ENCODE measurements at places on chromosomes 16 and 17. TPM values are rescaled to one million over a fixed set of nuclear protein-coding genes. Genes with fewer than 3 reads are reported as not detected.

DNA sequence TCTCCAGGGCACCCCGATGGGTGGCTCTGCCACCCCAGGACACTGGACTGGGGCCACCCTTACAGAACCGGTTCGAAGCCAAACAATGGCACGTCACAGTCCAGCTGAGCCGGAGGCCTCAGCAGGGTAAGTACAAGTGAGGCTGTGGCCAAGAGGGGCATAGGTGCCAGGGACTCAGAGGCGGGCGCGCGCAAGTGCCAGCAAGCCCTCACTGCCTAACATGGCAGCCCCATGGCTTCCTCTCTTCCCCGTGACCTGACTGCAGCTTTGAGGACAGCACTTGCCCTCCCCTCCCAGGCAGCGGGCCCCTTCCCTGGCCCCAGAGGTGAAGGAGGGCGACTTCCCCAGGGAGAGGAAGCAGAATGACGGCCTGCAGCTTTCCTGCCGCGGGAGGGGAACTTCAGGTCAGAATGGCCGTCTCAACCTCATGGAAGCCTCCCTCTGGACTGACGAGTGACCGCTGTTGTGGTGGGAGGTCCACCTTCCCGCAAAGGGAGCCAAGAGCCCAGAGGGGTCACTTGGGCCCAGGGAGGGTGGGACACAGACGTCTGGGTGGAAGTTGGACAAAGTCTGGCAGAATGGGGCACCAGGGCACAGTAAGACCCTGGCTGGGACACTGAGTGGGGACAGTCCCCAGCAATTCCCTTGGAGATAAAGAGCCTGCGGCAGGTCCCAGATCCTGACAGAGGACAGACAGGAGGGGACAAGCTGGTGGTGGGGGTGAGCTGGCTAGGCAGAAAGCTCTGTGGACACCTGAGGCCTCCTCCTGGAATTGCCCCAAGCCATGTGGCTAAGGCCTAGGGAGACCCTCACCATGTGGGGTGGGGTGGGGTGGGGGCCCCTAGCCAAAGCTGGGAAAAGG is 52.1 kb upstream of the TOB1 start:
- DNase-seq = no peak

DNA sequence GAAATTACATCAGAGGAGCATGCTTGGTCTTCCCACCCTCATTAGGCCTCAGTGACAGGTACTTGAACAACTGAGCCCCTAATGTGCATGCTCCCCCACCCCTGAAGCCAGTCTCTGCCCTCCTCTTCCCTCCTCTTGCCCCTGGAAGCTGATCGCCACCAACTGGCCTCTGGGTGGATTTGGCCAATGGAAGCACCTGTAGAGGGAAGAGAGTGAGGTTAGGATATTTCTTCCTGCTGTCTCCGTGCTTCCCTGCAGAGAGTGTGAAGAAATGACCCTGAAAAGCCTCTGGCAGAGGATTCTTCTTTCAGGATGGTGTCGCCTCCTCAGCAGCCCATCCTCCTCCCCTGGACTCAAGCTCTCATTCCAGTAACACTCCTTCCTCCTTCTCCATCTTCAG is 5.9 kb upstream of the CBLN1 start:
- no peak for DNase-seq

DNA sequence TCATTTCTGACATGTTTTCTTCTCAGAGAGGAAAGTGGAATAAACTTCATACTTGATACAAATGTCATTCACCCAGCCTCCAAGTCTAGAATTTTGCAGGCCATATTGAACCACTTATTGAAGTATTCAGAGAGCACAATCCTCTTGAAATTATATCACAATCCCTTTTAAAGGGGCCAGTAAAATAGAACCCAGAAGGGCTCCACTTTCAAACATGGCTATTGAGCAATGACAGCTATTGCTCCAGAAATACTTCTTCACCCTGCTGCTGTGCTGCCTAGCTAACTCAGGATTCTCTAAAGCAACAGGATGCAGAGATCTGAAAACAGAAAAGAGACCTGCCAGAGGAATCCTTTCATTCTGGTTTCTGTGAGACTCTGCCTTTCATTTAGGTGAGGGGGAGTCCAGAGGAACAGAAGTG is 275.0 kb upstream of the CDH5 start:
- no peak for DNase-seq

- DNase-seq = no peak
Measured at GRCh38 chr16:85867189-85867588, 31.8 kb upstream of the IRF8 start.

DNA sequence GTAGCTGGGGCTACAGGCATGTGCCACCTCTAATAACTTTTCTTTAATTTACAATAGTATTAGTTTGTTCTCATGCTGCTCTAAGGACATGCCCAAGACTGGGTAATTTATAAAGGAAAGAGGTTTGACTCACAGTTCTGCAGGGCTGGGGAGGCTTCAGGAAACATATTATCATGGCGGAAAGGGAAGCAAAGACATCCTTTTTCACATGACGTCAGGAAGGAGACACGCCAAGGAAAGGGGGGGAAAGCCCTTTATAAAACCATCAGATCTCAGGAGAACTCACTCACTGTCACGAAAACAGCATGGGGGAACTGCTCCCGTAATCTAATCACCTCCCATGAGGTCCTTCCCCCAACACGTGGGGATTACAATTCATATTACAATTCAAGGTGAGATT is 18.3 kb downstream of the IL4R start:
- no peak for DNase-seq

DNA sequence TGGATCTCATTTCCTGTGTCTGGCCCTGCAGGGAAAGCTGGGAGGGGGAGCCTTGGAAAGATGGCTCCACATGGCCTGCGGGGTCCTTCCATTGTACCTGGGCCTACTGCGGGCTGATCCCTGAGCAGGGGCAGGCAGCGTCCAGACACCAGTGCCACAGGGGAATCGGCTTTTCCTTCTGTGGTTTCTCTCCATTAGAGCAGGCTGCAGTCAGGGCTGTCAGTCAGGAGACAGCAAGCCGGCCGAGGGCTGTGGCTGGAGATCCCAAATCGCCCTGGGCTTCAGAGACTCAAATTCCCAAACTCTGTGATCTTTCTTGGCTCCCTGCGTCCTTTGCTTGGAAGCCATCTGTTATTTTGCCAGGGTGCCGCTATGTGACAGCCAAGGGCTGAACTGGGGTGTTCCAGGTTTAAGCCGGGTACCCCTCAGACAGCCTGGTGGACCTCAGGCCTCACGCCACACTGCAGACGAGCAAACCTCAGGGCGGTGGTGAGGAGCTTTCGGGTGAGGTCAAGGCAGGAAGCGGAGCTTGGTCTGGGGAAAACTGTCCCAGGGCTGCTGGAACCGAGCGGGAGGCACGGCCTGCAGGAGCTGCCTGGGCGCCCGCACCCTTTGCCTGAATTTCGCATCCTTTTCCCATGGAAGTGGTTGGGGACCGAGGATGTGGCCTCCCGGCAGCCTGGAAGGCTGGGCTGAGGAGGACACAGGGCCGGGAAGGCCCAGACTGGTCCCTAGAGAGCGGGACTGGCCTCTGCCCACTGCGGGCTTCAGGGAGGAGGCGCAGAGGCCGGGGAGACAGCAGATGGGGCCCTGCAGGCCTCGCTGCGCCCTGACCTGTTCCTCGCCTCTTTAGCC is 1.5 kb upstream of the CPNE7 start:
- DNase-seq = peak; percentile 69

The CTF1 gene
- total RNA-seq = 1.7 TPM

The HBA2 gene
- total RNA-seq = not detected

The SULT1A2 gene
- total RNA-seq = not detected

The SULT1A1 gene
- 0.54 TPM for total RNA-seq

The DUS2 gene
- 21.0 TPM for total RNA-seq

The NPIPB6 gene
- total RNA-seq = 3.1 TPM

The B9D1 gene
- 7.8 TPM for total RNA-seq

Data from glutamatergic neuron (in vitro differentiated cells).